Thoracic aorta (tissue), 2 donors: ENCODE measurements at places on chromosomes 12 and 14.

- DNase-seq: no peak
These were observed 816.2 kb downstream of the DIO2 start for GRCh38 chr14:79395061-79395460.

DNA sequence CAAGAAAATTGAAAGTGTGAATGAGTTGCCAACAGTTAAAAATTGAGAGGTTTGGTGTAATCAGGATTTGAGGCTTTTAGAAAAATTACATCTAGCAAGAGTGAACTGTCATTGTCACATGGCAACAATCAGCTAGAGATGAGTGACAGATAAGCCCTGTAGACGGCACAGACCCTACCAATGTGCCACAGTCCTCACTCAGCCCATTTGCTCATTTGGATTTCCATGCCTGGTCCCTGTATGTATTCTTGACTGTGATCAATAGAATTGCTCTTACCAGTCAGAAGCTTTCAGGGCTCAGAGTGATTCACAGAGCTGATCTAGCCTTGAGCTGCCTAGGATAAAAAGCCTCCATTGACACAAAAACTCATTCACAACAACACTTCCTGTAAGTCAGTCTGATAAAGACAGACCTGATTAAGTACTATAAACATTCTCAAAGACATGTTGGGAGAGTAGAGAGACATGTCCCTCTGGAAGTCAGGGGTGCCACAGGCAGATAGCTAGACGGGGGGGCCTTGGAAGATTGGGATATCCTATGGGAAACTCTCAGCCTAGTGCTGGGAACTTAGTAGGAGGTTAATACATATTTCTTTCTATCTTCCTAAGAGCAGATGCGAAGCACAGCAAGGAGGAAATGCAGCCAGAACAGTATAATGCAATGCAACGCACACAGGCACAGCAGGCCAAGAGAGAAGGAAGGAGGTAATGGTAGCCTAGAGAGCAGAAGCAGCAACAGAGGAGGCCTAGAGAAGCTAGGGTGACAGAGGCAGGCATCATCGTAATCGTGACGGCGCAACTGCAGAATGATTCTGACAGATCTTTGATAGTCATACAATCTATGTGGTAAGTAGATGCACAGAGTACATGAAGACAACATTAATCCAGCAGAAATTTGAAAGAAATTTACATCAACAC is 2.0 kb upstream of the PELI2 start:
- DNase-seq: no peak

DNA sequence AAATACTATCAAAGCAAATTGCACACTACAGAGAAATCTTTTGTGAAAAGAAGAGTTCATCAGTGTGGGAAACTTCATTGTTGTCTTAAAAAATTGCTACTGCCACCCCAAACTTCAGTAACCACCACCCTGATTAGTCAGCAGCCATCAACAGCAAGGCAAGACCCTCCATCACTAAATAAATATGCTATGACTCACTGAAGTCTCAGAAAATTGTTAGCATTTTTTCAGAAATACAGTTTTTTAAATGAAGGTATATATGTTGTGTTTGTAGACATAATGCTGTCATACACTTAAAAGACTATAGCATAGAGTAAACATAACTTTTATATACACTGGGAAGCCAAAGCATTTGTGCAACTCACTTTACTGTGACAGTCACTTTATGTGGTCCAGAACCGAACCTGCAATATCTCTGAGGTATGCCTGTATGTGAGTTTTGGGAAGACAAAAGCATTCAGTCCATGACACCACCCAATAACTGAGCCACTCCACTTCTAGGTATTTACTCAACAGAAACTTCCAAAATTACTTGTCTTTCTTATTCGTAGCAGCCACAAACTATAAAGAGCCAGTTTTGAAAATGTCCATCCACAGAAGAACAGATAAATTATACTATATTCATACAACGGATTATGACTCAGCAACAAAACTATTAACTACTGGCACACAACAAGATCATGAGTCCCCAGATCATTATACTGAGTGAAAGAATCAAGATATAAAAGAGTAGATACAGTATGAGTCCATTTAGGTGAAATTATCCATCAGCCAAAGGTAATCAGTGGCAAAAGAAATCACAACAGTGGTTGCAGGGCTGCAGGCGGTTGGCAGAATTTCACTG is 649.6 kb downstream of the BCL11B start:
- DNase-seq: no peak

DNA sequence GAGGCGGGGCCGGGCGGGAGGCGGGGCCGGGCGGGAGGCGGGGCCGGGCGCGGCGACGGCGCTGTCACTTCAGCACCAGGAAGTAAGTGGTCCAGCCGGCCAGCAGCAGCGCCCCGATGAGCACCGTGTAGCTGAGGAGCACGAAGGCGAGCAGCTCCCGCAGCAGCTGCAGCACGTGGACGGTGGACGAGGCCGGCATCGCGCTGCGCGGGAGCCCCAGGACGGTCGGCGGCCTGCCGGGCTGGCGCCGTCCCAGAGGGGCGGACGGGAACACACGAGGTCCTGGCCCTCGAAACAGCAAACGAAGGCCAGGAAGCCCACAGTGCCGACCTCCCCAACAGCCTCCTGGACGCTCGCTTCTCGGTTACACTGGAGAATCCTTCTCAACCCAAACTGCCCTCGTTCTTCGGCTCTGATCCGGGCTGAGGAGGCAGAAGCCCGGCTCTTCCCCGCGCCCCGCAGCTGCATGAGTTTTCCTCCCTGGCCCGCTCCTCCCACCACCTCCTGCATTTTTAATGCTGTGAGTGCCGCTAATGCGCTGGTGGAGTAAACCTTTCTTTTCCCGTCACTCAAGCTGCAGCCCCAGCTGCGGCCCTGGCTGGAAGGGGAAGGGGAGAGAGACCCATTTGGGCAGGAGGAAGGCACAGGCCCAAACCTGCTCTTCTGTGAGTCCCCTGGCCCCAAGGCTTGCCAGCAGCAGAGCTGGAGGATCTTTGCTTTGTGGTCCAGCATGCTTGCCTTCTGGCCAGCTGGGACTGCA is 694 bp upstream of the DIABLO start:
- DNase-seq: no peak
